ENCODE measurements at places on chromosomes 16 and 17. TPM values are rescaled to one million over a fixed set of nuclear protein-coding genes. Genes with fewer than 3 reads are reported as not detected.
A peak's percentile ranks its signal among the peaks of the same experiment; 100 is the strongest.

GRCh38 chr16:68379472-68380347 lies 68.6 kb downstream of the SMPD3 start:
- H3K4me3 ChIP-seq: no peak overlapping the region
- no peak overlapping the region for H3K27ac ChIP-seq
- H3K4me1 ChIP-seq: peaks cover 19% of the 10 kb centered on the region
- H3K36me3 ChIP-seq: no peaks in the 10 kb centered on the region
- no peaks in the 10 kb centered on the region for H3K27me3 ChIP-seq

GRCh38 chr17:1561420-1562175 lies 994 bp downstream of the PITPNA start:
- DNase-seq: peak; percentile 79
- no peaks in the 10 kb centered on the region for H3K27me3 ChIP-seq
- peak overlapping the region; percentile 57 for H3K27ac ChIP-seq
- H3K4me1 ChIP-seq: no peaks in the 10 kb centered on the region
- H3K36me3 ChIP-seq: peaks cover 8% of the 10 kb centered on the region

- H3K27me3 ChIP-seq: no peaks in the 10 kb centered on the region
- H3K27ac ChIP-seq: no peak overlapping the region
- H3K4me3 ChIP-seq: 0 out of 2 replicates have a peak overlapping the region, but pooled peaks have one; percentile 32
- H3K36me3 ChIP-seq: no peaks in the 10 kb centered on the region
- DNase-seq: no peak
- H3K4me1 ChIP-seq: no peaks in the 10 kb centered on the region
Measured at GRCh38 chr16:26816885-26817571, 249.7 kb upstream of the C16orf82 start.

DNA sequence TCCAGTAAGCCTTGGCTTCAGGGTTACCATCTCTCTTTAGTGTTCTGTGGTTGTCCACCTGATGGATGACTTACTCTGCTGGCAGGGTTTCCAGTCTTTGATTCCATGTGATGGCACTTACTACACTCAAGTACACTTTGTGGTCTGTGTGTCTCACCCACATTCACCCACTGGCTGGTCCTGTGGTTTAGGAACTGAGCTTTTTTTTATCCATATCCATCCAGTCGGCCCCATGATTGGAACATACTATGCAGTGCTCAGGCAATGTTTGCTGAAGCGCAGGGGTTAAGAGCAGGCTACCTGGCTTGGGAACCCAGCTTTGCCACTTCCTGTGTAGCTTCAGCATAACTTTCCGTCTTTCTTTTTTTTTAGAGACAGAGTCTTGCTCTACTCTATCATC lies 2.8 kb upstream of the FUS start:
- H3K27me3 ChIP-seq: no peaks in the 10 kb centered on the region
- no peak overlapping the region for H3K27ac ChIP-seq
- no peak overlapping the region for H3K4me3 ChIP-seq

Gene CLEC19A
- not detected for polyA plus RNA-seq

DNA sequence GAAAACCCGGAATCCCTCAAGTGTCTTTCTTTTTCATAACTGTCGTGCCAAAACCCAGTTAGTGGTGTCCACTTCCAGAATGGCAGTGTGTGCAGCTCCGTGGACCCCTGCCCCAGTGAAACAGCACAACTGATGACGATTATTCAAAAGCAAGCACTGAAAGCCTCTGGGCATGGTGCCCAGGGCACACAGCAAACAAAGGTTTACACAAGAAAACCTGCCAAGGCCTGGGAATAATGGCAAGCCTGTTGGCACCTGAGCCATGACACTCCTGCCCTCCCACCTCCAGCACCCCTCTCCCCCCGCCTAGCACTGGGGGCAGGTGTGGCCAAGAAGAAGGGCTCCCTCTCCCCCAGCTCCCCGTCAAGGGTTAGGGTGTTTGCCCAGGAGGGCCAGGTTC lies 2.8 kb downstream of the PKMYT1 start:
- H3K4me3 ChIP-seq: no peak overlapping the region
- no peak for DNase-seq
- H3K36me3 ChIP-seq: no peaks in the 10 kb centered on the region
- H3K4me1 ChIP-seq: peaks cover 18% of the 10 kb centered on the region

GRCh38 chr16:10976634-10977033 lies 32.3 kb downstream of the CLEC16A start:
- H3K36me3 ChIP-seq: peaks cover 21% of the 10 kb centered on the region
- H3K4me1 ChIP-seq: peaks cover 18% of the 10 kb centered on the region
- H3K27me3 ChIP-seq: no peaks in the 10 kb centered on the region
- H3K4me3 ChIP-seq: no peak overlapping the region

- H3K36me3 ChIP-seq: no peaks in the 10 kb centered on the region
- H3K27me3 ChIP-seq: no peaks in the 10 kb centered on the region
- H3K4me3 ChIP-seq: no peak overlapping the region
Measured at GRCh38 chr17:74532115-74532514, 840 bp upstream of the CD300LB start.

DNA sequence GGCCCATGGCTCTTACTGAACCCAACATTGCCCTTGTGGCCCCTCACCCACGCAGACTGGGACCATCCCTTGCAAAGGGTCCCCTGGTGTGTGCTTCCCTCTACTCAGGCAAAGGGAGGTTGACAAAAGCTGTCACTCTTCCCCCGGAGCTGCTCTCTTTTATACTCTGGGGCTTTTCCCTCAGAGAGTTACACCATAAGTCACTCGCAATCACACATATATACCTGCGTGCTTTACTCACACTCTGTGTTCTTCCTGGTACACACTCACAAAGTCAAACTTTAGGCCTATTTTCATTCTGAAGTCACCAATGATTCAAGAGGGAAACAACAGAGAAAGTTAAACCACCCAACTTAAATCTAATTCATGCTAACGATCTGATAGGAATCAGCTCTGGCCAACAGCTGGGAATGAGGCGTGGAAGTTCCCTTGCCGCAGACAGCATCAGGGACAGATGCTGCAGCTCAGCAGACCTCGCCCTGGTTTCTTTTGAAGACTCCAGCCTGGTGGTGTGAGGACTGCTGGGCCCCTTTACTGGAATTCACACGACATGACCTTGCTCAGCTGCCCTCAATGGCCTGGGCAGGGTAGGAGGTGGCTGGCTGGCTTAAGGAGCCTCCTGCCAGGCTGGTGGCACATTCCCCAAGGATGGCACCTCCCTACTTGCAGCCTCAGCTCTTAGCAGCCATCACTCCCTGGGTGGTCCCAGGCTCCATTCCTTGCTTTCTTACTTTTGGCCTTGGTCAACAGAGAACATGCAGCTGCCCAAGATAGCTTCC lies 27.3 kb downstream of the HIC1 start:
- H3K36me3 ChIP-seq: peaks cover 15% of the 10 kb centered on the region
- H3K27me3 ChIP-seq: no peaks in the 10 kb centered on the region
- peak; percentile 74 for DNase-seq
- peaks cover 71% of the 10 kb centered on the region for H3K4me1 ChIP-seq

DNA sequence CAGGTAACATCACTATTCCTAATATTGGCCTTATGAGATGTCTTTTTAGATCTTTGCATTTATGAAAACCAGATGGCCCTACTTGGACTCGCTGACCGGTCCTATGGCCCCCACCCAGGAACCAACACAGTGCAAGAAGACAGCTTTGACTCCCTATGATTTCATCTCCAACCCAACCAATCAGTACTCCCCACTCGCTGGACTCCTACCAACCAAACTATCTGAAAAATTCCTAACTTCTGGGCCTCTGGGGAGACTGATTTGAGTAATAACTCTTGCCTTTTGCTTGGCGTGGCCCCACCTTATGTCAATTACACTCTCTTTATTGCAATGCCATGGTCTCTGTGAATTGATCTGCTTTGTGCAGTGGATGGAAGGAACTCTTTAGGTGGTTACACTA lies 828.9 kb downstream of the CDH11 start:
- H3K4me3 ChIP-seq: no peak overlapping the region
- no peaks in the 10 kb centered on the region for H3K4me1 ChIP-seq
- DNase-seq: no peak
- H3K36me3 ChIP-seq: no peaks in the 10 kb centered on the region

GRCh38 chr17:67067571-67068482 lies 23.5 kb downstream of the CACNG1 start:
- DNase-seq: no peak
- no peaks in the 10 kb centered on the region for H3K4me1 ChIP-seq
- no peak overlapping the region for H3K4me3 ChIP-seq
- no peak overlapping the region for H3K27ac ChIP-seq
- peaks cover 13% of the 10 kb centered on the region for H3K36me3 ChIP-seq
- no peaks in the 10 kb centered on the region for H3K27me3 ChIP-seq

Gene PLK1
- 68.7 TPM for polyA plus RNA-seq

Gene TMED6
- polyA plus RNA-seq: not detected

DNA sequence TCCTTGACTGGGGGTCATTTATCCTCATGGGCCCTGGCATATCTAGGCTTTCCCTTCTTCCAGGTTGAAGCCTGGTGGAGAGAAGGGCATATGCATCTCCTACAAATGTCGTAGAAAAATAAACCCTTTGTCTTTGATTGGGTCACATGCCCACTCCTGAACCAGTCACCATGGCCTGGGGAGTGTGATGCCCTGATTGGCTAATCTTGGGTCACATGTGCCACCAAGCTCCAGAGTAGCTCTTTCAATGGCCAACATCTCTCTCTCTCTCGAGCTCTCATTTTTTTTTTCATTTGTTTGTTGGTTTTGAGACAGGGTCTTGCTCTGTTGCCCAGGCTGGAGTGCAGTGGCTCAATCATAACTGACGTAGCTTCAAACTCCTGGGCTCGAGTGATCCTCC lies 5.6 kb upstream of the XPO6 start:
- no peak overlapping the region for H3K4me3 ChIP-seq
- no peaks in the 10 kb centered on the region for H3K4me1 ChIP-seq
- no peak for DNase-seq
- no peak overlapping the region for H3K27ac ChIP-seq
- no peaks in the 10 kb centered on the region for H3K36me3 ChIP-seq

- DNase-seq: no peak
- no peaks in the 10 kb centered on the region for H3K36me3 ChIP-seq
- H3K4me3 ChIP-seq: no peak overlapping the region
- peaks cover 78% of the 10 kb centered on the region for H3K27me3 ChIP-seq
- no peak overlapping the region for H3K27ac ChIP-seq
Measured at GRCh38 chr17:49468811-49469385, 26.2 kb upstream of the NGFR start.

Gene PPP1R1B
- 0.05 TPM for polyA plus RNA-seq
